ENCODE measurements at places on chromosomes 7 and 10. TPM values are rescaled to one million over a fixed set of nuclear protein-coding genes. Genes with fewer than 3 reads are reported as not detected.

- no peaks in the 10 kb centered on the region for H3K27me3 ChIP-seq
- no peak overlapping the region for H3K4me3 ChIP-seq
- H3K27ac ChIP-seq: no peak overlapping the region
Observed at GRCh38 chr7:109284943-109285342, 715.3 kb downstream of the DNAJB9 start.

DNA sequence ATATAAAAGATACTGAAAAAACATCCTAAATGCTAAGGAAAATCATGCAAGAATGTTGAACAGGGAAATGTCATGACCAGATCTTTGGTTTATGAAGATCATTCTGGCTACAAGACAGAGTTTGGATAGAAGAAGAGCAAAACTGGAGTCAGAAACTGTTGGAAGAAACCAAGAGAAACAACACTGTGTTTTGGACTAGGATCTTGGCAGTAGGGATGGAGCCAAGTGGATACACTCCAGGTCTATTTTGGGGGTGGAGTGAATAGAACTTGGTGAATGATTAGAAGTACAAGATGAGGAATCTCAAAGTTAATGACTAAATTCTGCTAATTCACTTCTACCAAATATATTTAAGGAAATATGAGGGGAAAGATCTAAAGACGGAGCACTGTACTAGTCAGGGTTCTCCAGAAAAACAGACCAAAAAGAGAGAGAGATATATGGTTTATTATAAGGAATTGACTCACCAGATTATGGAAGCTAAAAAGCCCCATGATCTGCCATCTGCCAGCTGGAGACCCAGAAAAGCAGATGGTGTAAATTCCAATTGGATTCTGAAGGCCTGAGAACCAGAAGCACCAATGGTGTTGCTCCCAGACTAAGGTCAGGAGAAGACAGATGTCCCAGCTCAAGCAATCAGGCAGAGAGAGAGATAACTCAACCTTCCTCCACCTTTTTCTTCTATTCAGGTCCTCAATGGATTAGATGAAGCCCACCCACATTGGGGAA lies 254.9 kb downstream of the TRIL start:
- no peaks in the 10 kb centered on the region for H3K36me3 ChIP-seq
- H3K4me1 ChIP-seq: peaks cover 3% of the 10 kb centered on the region
- no peak overlapping the region for H3K4me3 ChIP-seq
- H3K27ac ChIP-seq: no peak overlapping the region
- DNase-seq: no peak

DNA sequence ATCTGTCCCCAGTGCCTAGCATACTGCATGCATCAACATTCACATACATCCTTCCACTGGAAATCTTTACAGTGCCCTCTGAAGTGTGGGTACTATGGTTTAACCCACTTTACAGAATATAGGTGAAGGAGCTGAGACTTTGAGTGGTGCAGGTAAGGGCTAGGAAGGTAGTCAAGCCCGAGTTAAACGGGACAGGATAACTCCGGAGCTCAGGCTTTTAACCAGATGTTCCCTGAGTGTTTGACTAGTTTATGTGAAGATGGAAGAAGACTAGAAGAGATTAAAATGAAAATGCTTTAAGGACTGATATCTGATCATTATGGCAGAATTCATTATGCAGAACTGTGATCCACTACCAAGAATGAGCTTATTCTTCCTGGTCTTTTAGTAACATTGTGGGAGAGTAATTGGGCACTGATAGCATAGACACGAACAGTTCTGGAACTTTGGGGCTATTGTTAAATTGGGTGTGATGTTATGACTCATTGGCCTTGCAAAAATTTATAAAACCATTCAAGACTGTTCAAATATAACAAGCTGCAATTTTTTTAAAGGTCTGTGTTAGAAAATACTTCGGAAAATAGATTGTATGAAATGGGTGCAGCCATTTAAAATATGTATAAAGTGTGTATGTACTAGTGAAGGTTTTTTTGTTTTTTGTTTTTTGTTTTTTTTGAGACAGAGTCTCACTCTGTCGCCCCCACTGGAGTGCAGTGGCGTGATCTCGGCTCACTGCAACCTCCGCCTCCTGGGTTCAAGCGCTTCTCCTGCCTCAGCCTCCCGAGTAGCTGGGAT lies 4.4 kb downstream of the CUL1 start:
- no peaks in the 10 kb centered on the region for H3K27me3 ChIP-seq
- H3K27ac ChIP-seq: no peak overlapping the region
- peaks cover 57% of the 10 kb centered on the region for H3K4me1 ChIP-seq
- no peaks in the 10 kb centered on the region for H3K36me3 ChIP-seq
- DNase-seq: no peak

- H3K27ac ChIP-seq: no peak overlapping the region
- H3K27me3 ChIP-seq: no peaks in the 10 kb centered on the region
- no peak overlapping the region for H3K4me3 ChIP-seq
- H3K36me3 ChIP-seq: no peaks in the 10 kb centered on the region
Observed at GRCh38 chr10:5775685-5776084, 37.5 kb downstream of the GDI2 start.

Gene ANKRD30A
- not detected for total RNA-seq

Gene CHST3
- total RNA-seq: 19.4 TPM

- no peak overlapping the region for H3K4me3 ChIP-seq
- H3K27ac ChIP-seq: no peak overlapping the region
- peaks cover 17% of the 10 kb centered on the region for H3K4me1 ChIP-seq
- no peak for DNase-seq
- no peaks in the 10 kb centered on the region for H3K36me3 ChIP-seq
- peaks cover 73% of the 10 kb centered on the region for H3K27me3 ChIP-seq
Observed at GRCh38 chr7:1231214-1232102, 1.2 kb upstream of the UNCX start.

DNA sequence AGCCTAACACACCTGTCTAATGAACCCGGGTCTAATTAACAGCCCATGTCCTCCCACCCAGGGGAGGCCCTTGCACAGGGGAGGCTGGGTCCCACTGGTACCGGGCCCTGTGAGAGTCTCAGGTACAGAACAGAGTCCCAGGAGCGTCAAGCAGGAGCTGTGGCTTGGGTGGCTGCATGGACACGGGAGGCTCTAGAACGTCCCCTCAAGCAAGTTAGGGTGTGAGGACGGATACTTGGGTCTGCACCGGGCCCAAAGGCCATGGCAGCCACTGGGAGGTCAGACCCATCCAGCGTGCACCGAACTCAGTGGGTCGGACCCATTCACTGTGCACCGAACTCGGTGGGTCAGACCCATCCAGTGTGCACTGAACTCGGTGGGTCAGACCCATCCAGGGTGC lies 309.7 kb downstream of the DNAJB6 start:
- H3K27me3 ChIP-seq: no peaks in the 10 kb centered on the region
- no peaks in the 10 kb centered on the region for H3K36me3 ChIP-seq
- H3K4me1 ChIP-seq: no peaks in the 10 kb centered on the region
- DNase-seq: no peak
- no peak overlapping the region for H3K4me3 ChIP-seq

GRCh38 chr7:3544202-3544601 lies 243.2 kb downstream of the SDK1 start:
- H3K27me3 ChIP-seq: no peaks in the 10 kb centered on the region
- H3K27ac ChIP-seq: no peak overlapping the region
- H3K36me3 ChIP-seq: no peaks in the 10 kb centered on the region
- no peak overlapping the region for H3K4me3 ChIP-seq
- peaks cover 25% of the 10 kb centered on the region for H3K4me1 ChIP-seq

DNA sequence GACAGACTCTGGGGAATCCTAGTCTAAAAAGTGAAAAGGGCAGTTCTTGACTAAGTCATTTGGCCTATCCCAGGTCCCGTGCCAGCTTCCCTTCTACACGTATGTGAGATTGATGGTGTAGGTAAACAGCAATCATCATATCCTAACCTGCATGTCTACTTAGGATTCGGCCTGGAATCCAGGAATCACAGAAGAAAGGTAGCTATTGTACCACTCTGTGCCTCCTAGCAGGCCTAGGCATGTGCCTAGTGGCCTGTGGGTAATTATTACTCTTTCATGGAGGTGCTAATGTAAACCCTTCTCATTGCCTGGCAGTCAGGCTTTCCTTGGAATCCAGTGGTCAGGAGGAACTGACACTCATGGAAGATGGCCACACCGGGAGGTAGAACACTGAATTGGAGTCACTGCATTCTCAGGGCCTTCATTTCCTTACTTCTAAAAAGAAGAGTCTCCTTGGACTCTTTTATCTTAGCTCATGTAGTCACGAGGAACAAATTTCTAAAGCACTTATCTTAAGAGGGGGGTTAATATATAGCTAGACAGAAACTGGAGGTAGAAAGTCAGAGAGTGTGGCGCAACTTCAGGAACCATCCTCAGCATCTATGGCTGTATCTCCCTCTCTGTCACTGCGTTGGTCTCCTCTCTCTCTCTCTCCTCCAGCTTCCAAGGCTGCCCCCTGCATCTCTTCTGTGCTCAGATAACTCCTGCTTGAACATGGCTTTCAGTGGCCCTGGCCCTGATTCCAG lies 122.5 kb downstream of the C1GALT1 start:
- no peaks in the 10 kb centered on the region for H3K36me3 ChIP-seq
- H3K27ac ChIP-seq: no peak overlapping the region
- no peak overlapping the region for H3K4me3 ChIP-seq
- H3K27me3 ChIP-seq: no peaks in the 10 kb centered on the region

Gene NODAL
- not detected for total RNA-seq

- peaks cover 20% of the 10 kb centered on the region for H3K4me1 ChIP-seq
- H3K4me3 ChIP-seq: no peak overlapping the region
- no peak for DNase-seq
- no peaks in the 10 kb centered on the region for H3K36me3 ChIP-seq
- H3K27me3 ChIP-seq: no peaks in the 10 kb centered on the region
Observed at GRCh38 chr7:112212571-112212970, 6.1 kb downstream of the ZNF277 start.

Gene AGAP5
- 25.1 TPM for total RNA-seq

- H3K4me3 ChIP-seq: no peak overlapping the region
- DNase-seq: no peak
- H3K27ac ChIP-seq: no peak overlapping the region
Observed at GRCh38 chr10:99548041-99548530, 15.3 kb downstream of the NKX2-3 start.

DNA sequence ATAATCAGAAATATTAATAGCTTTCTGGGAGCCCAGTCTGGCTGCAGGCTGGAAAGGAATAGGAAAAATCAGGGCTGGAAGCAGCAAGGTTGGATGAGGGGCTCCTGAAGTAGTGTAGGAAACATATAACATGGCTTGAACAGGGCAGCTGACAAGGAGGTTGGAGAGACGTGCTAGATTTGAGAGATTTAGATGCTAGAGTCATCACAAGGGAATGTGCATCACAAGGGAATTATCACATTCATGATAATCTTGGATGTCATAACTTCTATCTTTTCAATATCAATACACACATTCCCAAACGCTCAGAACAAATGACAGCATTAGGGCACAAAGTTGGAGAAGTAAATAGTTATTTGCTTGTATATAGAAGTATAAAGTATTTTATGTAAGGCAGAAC lies 120.9 kb upstream of the EGFR start:
- no peak overlapping the region for H3K27ac ChIP-seq
- H3K4me1 ChIP-seq: no peaks in the 10 kb centered on the region
- no peak overlapping the region for H3K4me3 ChIP-seq
- no peaks in the 10 kb centered on the region for H3K27me3 ChIP-seq
- no peak for DNase-seq

GRCh38 chr7:158270856-158271413 lies 316.7 kb downstream of the PTPRN2 start:
- H3K4me1 ChIP-seq: no peaks in the 10 kb centered on the region
- H3K27ac ChIP-seq: no peak overlapping the region
- no peaks in the 10 kb centered on the region for H3K36me3 ChIP-seq
- DNase-seq: peak; percentile 8
- H3K27me3 ChIP-seq: no peaks in the 10 kb centered on the region

Gene CALCR
- not detected for total RNA-seq

DNA sequence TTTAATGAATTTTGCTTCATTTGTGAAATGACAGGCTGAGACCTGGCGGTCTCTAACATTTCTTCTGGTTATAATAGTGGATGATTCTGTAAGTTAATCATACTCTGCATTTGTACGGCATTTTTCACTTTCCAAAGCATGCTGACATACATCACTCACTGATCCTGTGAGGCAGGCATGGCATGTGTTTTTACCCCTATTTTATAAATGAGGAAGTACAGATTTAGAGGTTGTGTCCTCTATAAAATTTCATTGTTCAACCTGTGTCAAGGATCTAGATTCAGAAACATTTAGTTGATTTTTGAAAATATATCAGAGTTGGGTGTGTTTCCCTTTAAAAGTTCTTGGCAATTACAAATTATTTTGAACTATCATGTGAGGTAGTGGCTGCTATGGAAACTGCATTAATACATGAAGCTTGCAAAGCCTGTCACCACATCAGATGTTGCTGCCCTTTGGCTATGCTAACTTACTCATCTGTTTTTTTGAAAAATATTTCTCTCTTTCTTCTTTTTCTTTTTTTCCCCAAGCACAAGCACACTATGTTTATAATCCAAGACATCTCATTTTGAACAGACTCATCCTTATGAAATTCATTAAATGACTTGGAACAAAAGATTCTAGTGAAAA lies 172.7 kb downstream of the GNAI1 start:
- no peak for DNase-seq
- no peak overlapping the region for H3K4me3 ChIP-seq
- peaks cover 4% of the 10 kb centered on the region for H3K4me1 ChIP-seq
- no peaks in the 10 kb centered on the region for H3K36me3 ChIP-seq
- H3K27me3 ChIP-seq: no peaks in the 10 kb centered on the region
- no peak overlapping the region for H3K27ac ChIP-seq

Gene ICA1
- total RNA-seq: 71.2 TPM

GRCh38 chr10:35462491-35462934 lies 126.2 kb downstream of the CCNY start:
- no peak for DNase-seq
- H3K4me3 ChIP-seq: no peak overlapping the region
- H3K4me1 ChIP-seq: peaks cover 49% of the 10 kb centered on the region
- H3K36me3 ChIP-seq: no peaks in the 10 kb centered on the region
- H3K27me3 ChIP-seq: no peaks in the 10 kb centered on the region

DNA sequence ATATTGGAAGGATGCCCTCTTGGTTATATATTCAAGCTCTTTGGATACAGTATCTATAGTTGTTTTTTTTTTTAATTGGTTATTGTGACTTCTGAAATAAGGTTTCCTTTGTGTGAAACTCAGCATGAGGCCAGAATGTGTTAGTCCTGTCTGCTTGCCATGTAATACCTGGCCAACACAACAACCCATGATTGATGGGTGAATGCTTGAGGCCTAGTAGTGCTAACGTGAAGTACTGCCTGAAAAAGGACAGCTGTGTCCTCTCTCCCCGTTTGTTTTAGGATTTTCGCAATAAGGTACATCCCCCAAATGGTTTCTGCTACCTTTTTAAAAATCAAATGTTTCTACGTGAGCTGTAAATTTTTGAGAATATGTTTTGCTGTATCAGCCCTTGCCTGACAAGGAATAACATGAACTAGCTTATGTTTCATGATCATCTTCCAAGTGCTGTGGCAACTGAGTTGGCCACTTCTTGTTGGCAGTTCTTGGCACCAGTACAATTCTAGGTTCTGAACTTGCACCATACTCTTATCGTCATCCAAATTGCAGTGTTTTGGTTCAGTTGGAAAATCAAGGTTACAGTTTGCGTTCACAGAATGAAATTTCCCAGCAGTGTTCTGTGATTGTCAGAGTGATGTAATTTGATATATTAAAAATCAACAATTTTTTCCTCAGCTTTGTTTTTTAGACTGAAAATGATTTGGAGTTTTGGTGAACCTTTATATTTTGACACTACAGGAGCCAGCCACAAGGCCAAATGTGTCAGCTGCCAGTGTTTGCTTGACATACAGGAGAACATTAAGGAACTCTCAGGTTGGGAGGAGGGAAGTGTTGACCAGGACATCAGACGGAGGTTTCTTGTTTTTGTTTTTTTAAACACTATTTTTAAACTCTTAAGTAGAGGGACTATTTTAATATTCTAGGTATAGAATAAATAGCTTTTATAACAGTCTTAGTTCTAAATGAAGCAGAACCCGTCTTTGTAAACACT lies 13.5 kb upstream of the ASCC1 start:
- peak; percentile 73 for DNase-seq
- peaks cover 4% of the 10 kb centered on the region for H3K36me3 ChIP-seq
- peaks cover 97% of the 10 kb centered on the region for H3K4me1 ChIP-seq

All from body of pancreas (tissue), 4 donors.